ENCODE measurements at places on chromosomes 5 and 9. TPM values are rescaled to one million over a fixed set of nuclear protein-coding genes. Genes with fewer than 3 reads are reported as not detected.

The C9orf43 gene
- total RNA-seq = 0.37 TPM

The MAMDC4 gene
- total RNA-seq = 38.6 TPM

The PRDM9 gene
- total RNA-seq = not detected

The SNCAIP gene
- 2.4 TPM for total RNA-seq

The GPRIN1 gene
- 1.1 TPM for total RNA-seq

The IFNA21 gene
- total RNA-seq = not detected

The SARDH gene
- total RNA-seq = 2.8 TPM

DNA sequence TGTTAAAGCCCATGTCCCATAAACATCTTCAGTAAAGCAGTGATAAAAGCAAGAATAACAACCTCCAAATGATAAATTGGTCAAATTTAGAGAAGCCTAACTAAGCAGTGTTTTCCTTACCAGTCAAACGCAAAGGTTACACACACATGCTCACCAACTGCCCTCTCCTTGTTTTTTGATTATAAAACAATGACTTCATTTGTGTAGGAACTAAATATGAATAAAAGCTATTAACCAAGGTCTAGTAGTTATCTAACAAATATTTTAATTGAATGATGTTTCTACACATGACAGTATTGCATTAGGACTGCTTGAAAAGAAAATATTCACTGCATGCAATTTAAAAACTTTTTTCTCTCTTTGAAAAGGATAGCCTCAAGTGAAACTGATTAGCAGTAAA, 36.7 kb downstream of the PCA3 start:
- DNase-seq = no peak

GRCh38 chr5:176592573-176592972, 17.4 kb downstream of the GPRIN1 start:
- no peak for DNase-seq

DNA sequence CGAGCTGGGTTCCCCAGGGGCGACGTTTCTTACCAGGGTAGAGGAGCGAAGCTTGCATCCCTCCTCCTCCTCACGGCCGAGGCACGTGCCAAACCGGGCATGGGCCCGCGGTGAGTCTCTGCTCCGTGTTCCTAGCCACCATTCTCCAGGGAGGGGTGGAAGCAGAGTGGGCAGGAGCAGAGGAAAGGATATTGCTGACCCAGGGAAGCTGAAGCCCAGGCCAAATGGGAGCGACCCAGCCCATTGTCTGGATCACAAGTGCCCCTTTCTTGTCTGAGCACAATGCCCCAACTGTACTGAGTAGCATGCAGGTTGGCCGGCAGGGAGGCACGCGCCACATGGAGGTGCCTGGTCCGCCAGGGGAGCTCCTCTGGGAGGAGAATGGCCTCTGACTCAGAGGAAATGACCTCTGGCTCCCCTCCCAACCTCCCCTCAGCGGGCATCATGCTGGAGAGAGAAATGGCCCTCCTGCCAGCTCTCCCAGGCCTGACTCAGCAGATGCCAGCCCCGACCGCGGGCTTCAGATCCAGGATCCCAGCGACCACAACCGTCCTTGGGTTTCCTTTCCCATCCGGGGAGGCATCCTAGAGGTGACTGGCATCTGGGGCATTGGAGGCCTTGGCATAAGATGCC, 1.1 kb downstream of the PRR7 start:
- DNase-seq = peak; percentile 47

GRCh38 chr5:154788212-154788611, 33.0 kb downstream of the LARP1 start:
- DNase-seq = no peak

- DNase-seq = no peak
Observed at GRCh38 chr9:108017671-108018070, 528.1 kb upstream of the KLF4 start.

DNA sequence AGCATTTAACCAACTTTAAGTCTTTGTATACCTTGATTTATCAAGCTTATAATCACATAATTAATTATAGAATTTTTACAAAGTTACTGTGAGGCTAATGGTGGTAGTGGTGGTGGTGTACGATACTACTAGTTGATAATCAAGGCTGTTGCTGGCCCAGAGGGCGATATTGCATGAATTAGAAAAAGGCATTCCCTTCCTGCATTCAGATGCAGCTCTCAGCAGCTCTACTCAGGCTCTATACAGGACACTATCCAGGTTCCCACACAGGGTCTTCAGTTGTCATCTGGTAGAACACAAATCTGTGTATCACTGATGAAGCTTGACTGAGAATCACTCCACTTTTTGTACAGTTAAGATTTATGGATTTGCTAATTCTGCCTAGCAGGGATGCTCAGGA, 562.8 kb upstream of the C9orf72 start:
- DNase-seq = no peak

DNA sequence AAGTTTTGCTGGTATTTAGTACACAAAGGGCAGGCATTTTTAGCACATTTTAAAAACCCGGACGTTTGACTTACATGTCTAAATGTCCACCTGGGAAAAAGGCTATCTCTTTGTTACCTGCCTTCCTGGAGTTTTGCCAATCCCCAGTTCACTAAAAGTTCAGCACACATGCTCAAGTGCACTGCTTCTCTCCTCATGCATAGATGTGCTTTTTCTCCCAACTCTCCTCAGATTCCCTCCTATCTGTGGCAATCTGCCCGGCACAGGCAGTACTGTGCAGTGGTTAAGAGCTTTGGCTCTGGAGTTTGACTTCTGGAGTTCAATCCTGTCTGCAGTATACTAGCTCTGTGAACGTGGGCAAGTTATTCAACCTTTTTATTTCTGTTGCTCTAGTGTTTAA, 8.3 kb upstream of the CCNO start:
- no peak for DNase-seq

GRCh38 chr9:136249877-136250559, 4.4 kb upstream of the QSOX2 start:
- DNase-seq = no peak

Measured in mucosa of gallbladder (tissue), 1 donor.